ENCODE measurements at places on chromosomes 2 and 18. TPM values are rescaled to one million over a fixed set of nuclear protein-coding genes. Genes with fewer than 3 reads are reported as not detected.

DNA sequence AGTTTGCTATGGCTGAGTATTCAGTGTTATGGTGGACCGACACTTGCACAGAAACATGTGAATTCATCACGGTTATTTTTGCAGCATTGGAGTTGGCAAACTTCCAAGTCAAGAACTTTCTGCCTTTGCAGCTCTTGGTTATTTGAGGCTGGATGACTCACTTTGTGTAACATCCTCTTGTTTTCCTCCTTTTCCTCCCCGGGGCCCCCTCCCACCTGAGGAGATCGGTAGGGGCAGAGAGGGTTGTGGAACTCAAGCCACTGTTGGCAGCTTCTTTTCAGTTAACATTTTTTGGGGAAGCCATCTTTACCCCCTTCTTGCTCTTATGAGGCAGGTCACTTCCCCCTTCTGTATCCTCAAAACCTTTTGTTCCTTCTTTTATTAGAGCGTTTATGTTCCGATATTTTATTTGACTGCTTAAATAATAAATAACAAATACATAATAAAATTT, 48.6 kb downstream of the DDX1 start:
- H3K27me3 ChIP-seq = no peaks in the 10 kb centered on the region
- peaks cover 17% of the 10 kb centered on the region for H3K4me1 ChIP-seq
- DNase-seq = peak; percentile 76
- no peak overlapping the region for H3K27ac ChIP-seq

DNA sequence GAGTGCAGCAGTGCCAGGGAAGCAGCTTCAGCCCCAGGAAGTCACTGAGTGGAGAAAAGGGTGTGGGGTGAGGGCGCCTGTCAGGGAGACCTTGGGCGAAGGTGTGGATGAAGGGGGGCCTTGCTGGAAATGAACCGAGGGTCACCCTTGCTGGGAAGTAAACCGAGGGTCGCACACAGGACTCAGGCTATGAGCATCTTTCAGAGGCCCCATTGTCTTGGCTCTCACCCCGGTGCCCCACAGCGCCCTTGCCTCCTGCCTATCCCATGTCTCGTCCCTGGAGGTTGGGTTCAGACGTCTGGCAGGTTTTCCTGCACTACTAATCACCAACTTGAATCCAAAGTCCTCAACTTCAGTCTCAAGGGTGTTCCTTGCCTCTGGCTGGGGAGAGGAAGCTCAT, 122.8 kb upstream of the PXDN start:
- no peak overlapping the region for H3K27ac ChIP-seq
- no peak for DNase-seq
- H3K4me3 ChIP-seq = no peak overlapping the region
- H3K4me1 ChIP-seq = peaks cover 10% of the 10 kb centered on the region

DNA sequence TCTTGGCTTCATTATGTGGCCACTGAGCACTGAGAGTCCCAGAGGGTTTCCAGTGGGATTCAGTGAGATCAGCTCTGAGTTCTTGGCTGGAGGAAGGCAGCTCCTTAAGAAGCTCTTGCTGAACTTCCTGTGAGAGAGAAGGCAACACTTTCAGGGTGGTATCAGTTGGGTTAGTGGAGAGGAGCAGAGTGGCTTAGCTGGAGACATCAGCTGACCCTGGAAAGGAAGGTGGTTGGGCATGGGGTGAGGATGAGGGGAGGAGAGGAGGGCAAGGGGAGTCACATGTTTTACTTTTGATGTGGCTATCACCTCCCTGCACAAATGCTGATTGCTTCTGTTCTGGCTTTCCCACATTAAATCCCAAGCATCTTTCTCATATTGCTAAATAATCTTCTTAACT, 95.1 kb downstream of the ACOXL start:
- no peak for DNase-seq
- H3K4me3 ChIP-seq = no peak overlapping the region
- H3K27ac ChIP-seq = no peak overlapping the region
- H3K4me1 ChIP-seq = no peaks in the 10 kb centered on the region

DNA sequence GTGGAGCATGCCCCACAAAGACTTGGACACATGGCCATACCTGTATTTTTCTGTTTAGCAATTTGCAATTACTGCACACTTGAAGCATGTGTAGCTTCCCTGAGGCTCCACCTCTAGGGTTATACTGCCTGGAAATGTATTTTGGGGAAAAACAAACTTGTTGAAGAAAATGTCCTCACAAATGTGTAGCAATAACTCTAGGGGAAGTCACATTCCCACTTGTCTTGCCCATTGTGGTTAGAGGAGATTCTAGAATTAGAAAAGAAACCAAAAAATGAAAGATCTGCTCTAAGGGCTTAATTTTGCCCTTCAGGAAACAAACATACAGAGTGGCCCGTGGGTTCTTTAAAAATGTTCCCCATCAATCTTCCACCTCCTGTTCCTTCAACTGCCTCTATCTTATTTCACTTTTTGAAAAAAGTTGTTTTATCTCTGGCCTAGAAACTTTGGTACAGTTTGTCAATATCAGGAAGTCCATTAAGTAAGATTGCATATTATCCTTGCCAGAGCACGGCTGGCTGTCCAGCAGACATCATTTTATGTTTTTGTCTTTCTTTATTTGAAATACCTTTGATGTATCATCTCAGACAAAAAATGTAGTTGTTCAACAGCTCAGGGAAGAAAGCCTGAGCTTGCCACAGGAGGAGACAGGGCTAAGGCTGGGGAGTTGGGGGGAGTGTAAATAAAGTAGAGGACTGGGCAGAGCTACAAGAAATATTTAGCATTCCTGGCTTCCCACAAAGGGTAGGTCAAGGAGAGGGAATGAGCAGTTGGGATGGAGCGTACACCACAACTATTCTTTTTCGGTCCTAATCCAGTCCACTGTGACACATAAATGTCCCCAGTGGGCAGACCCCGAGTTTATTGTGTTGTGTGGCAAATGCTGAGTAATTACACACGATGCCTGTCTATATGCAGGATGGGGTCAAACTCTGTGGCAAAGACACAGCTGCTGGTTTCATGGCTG, 96.8 kb upstream of the CDC42EP3 start:
- peak overlapping the region; percentile 7 for H3K4me3 ChIP-seq
- H3K27ac ChIP-seq = peak overlapping the region; percentile 84
- H3K27me3 ChIP-seq = no peaks in the 10 kb centered on the region

The ZNF2 gene
- 5.5 TPM for total RNA-seq

The MAPRE3 gene
- 29.0 TPM for total RNA-seq

DNA sequence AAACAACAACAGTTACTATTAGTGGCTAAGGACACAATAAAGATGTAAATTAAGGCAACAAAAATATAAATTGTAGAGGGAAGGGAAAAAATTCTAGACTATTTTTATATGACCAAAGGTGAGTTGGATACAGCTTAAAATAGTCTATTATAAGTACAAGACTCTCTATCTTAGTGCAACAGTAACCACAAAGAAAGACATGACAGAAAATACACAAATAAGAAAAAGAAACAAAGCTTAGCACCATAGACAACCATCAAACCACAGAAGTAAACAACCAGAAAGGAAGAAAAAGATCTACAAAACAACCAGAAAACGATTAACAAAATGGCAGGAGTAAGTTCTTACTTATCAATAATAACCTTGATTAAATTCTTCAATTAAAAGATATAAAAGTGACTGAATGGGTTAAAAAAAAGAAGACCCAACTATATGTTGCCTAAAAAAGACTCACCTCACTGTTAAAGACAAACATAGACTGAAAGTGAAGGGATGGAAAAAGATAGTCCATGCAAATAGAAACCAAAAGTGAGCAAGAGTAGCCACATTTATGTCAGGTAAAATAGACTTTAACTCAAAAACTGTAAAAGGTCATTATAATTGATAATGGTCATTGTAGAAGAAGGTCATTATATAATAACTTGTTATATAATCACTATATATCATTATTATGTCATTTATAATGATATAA, 62.5 kb downstream of the USP40 start:
- no peak for DNase-seq
- no peak overlapping the region for H3K27ac ChIP-seq
- no peaks in the 10 kb centered on the region for H3K36me3 ChIP-seq
- H3K4me3 ChIP-seq = no peak overlapping the region
- peaks cover 13% of the 10 kb centered on the region for H3K4me1 ChIP-seq

DNA sequence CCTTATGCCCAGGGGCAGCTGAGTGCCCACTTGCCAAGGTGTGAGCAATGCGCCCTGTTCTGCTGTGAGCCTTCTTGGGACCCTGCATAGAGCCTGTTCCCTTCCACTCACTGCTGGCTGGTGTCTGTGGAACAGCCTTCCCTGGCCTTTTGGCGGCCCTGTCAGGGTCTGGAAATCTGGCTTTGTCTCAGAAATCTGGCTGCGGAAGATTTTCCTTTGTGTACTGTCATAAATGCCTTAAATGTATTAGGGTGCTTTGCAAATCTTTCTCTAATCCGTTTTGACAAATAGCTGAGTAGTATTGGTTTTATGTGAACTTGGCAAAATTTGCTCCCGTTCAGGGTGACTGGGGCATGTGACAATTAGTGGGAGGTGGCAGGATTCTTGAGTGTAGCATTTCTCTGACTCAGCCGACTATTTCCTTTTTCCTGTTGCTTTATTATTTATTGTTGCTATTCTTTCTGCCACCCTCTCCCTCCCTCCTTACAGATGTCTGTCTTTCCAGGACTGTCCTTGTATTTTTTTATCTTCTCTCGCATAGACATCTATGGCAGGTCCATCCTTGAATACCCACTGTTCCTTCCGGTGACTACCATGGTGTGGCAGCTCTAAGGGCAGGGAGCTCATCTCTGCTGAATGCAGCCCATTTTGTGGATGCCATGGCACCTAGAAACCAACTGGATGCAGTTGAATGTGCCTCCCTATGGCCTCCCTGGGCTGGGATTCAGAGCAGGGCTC, 41.8 kb downstream of the LDLRAD4 start:
- no peak overlapping the region for H3K27ac ChIP-seq
- no peaks in the 10 kb centered on the region for H3K27me3 ChIP-seq
- H3K4me1 ChIP-seq = peaks cover 5% of the 10 kb centered on the region
- no peak for DNase-seq
- no peaks in the 10 kb centered on the region for H3K36me3 ChIP-seq

The GPBAR1 gene
- total RNA-seq = 0.55 TPM

DNA sequence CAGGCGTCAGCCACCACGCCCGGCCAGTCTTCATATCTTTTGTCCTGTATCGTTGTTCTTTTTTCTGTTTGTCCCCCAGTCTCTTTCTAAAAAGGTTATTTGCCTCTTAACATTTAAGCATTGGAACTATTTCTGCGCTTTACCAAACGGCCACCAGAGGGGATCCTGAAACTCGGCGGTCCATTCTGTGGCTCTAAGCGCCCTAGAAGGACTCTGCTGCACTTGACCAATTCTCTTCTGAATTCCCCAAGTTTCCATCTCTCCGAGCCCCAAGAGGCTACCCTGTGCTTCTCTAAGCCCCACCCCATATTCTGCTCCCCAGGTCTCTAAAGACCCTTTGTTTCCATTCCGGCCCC, 33.1 kb upstream of the REG3G start:
- H3K36me3 ChIP-seq = no peaks in the 10 kb centered on the region
- H3K4me1 ChIP-seq = no peaks in the 10 kb centered on the region
- DNase-seq = no peak
- peaks cover 18% of the 10 kb centered on the region for H3K27me3 ChIP-seq

GRCh38 chr18:45667056-45667736, 51.9 kb downstream of the SLC14A2 start:
- H3K27ac ChIP-seq = no peak overlapping the region
- no peaks in the 10 kb centered on the region for H3K27me3 ChIP-seq
- H3K4me1 ChIP-seq = peaks cover 20% of the 10 kb centered on the region
- no peak overlapping the region for H3K4me3 ChIP-seq

DNA sequence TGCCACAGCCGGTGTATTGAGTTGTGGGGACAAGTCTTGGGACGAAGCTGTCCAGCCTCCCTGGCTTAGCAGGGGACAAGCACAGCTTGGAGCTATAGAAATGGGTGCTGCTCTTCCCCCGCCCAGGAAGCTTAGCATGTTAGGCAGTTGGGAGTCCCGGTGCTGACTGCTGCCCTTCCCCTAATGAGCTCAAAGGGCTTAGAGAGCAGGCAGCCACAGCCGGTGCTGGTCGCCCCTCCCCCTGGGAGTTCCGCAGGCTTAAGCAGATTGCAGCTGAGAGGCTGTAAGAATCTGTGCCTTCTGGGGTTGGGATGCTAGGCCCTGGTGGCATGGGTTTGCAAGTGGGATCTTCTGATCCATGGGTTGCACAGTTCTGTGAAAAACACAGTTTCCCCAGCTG, 237.3 kb downstream of the DCDC2C start:
- no peak overlapping the region for H3K27ac ChIP-seq
- H3K27me3 ChIP-seq = no peaks in the 10 kb centered on the region
- H3K4me1 ChIP-seq = no peaks in the 10 kb centered on the region
- no peak overlapping the region for H3K4me3 ChIP-seq
- DNase-seq = no peak

Data from astrocyte (in vitro differentiated cells and primary cell).